ENCODE measurements at places on chromosomes 6 and 20. TPM values are rescaled to one million over a fixed set of nuclear protein-coding genes. Genes with fewer than 3 reads are reported as not detected.

GRCh38 chr20:45917790-45918141 lies 5.8 kb upstream of the PLTP start:
- H3K4me1 ChIP-seq, result peaks cover 7% of the 10 kb centered on the region
- DNase-seq, result no peak
- H3K27ac ChIP-seq, result no peak overlapping the region
- H3K4me3 ChIP-seq, result no peak overlapping the region
- H3K27me3 ChIP-seq, result no peaks in the 10 kb centered on the region

GRCh38 chr20:45036044-45036755 lies 64.7 kb downstream of the KCNS1 start:
- H3K4me3 ChIP-seq, result no peak overlapping the region
- peak; percentile 58 for DNase-seq
- H3K4me1 ChIP-seq, result no peaks in the 10 kb centered on the region
- no peaks in the 10 kb centered on the region for H3K27me3 ChIP-seq
- H3K36me3 ChIP-seq, result no peaks in the 10 kb centered on the region
- H3K27ac ChIP-seq, result no peak overlapping the region

The FOXQ1 gene
- total RNA-seq, result not detected

GRCh38 chr6:83883240-83883639 lies 23.8 kb downstream of the CYB5R4 start:
- H3K36me3 ChIP-seq, result no peaks in the 10 kb centered on the region
- no peak overlapping the region for H3K27ac ChIP-seq
- peaks cover 4% of the 10 kb centered on the region for H3K4me1 ChIP-seq
- DNase-seq, result no peak
- no peak overlapping the region for H3K4me3 ChIP-seq
- H3K27me3 ChIP-seq, result no peaks in the 10 kb centered on the region

DNA sequence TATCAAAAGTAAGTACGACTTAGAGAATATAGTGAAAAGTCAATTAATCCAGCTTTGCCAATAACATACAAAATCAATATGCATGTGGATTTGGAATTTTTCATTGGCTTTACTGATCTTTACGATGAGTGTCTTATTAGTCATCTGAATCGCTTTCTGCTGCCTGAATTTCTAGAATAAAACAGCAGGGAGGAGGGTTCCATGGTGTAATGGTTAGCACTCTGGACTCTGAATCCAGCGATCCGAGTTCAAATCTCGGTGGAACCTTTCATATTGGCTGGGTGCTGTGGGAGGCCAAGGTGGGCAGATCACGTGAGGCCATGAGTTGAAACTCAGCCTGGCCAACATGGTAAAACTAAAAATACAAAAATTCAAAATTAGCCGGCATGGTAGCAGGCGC lies 448.8 kb downstream of the RNF144B start:
- H3K4me1 ChIP-seq, result no peaks in the 10 kb centered on the region
- no peaks in the 10 kb centered on the region for H3K36me3 ChIP-seq
- no peak overlapping the region for H3K4me3 ChIP-seq

GRCh38 chr6:129911732-129912131 lies 50.6 kb upstream of the TMEM244 start:
- H3K27me3 ChIP-seq, result no peaks in the 10 kb centered on the region
- no peaks in the 10 kb centered on the region for H3K36me3 ChIP-seq
- no peaks in the 10 kb centered on the region for H3K4me1 ChIP-seq
- no peak overlapping the region for H3K4me3 ChIP-seq

DNA sequence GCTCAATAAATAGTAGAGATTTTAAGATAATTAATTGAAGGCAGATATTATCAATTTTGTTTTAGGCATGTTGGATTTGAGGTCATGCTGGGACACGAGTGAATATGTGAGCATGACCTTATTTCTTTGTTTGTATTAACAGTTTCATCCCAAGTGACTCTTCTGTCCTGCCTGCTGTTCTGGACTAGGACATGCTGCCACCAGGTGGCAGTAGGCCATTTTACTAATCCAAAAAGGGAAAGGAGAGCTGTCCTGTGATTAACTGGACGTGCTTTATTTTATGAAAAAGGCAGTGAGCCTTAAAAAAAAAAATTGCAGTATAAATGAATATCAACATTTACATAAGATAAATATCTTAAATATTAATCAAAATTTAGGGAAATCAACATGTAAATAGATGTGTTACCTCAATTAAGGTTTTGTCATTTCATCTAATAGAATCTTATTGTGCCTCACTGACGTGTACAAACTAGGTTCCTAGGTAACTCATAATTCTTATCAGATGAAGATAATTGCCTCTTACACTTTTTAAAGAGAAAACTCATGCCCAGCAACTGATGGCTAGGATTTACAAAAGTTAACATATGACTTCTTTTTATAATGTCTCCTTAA lies 49.8 kb downstream of the FRK start:
- no peak overlapping the region for H3K27ac ChIP-seq
- no peaks in the 10 kb centered on the region for H3K27me3 ChIP-seq
- no peaks in the 10 kb centered on the region for H3K36me3 ChIP-seq
- no peaks in the 10 kb centered on the region for H3K4me1 ChIP-seq
- no peak overlapping the region for H3K4me3 ChIP-seq

The PEX3 gene
- 8.9 TPM for total RNA-seq

The SLC17A1 gene
- total RNA-seq, result not detected

- H3K36me3 ChIP-seq, result peaks cover 6% of the 10 kb centered on the region
- H3K27me3 ChIP-seq, result no peaks in the 10 kb centered on the region
- no peak overlapping the region for H3K27ac ChIP-seq
Observed at GRCh38 chr20:62157387-62158087, 14.0 kb downstream of the SS18L1 start.

The PCK1 gene
- 1.6 TPM for total RNA-seq

The TP53TG5 gene
- total RNA-seq, result 0.32 TPM

The FAM209B gene
- total RNA-seq, result not detected

GRCh38 chr20:31578448-31579138 lies 26.5 kb upstream of the ID1 start:
- DNase-seq, result no peak
- no peak overlapping the region for H3K4me3 ChIP-seq
- no peaks in the 10 kb centered on the region for H3K4me1 ChIP-seq
- H3K36me3 ChIP-seq, result no peaks in the 10 kb centered on the region
- no peaks in the 10 kb centered on the region for H3K27me3 ChIP-seq

DNA sequence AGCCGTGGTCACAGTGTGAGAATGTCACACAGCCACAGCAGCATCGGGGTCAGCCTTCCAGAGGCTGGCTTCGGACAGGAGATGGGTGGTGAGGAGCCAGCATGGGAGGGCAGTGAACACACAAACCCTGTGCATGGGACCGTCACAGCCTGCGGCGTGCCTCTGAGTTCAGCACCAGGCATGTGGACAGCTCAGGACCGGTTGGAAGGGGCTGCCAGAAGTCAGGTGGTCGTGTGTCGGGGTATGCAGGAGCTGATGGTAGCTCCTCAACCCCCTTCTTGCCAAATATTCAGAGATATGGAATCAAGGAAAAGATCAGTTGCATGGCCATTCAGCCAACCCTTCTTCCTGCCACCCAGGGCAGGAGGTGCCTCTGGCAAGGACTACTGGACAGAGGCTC lies 28.2 kb downstream of the MYT1 start:
- no peak overlapping the region for H3K27ac ChIP-seq
- DNase-seq, result no peak

GRCh38 chr20:3691306-3691705 lies 9.5 kb upstream of the ADAM33 start:
- H3K4me1 ChIP-seq, result no peaks in the 10 kb centered on the region
- no peak overlapping the region for H3K27ac ChIP-seq
- peaks cover 3% of the 10 kb centered on the region for H3K27me3 ChIP-seq

DNA sequence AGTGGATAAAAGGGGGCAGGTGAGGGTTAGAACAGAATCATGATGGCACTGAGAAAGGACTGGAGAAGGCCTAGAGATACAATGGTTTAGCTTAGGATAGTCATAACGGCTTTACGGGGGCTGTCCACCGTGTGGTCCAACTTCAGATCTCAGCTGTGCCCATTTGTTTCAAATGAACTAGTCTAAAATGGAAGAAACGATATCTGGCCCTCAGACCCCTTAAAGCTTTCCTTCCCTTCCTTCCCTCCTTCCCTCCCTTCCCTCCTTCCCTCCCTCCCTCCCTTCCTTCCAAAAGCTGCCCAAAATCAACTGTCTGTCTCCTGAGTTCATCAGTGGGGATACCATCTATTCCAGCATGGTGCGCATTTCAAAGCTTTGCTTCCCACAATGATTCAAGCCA lies 27.9 kb downstream of the TRAM2 start:
- H3K4me1 ChIP-seq, result peaks cover 15% of the 10 kb centered on the region
- H3K27ac ChIP-seq, result no peak overlapping the region
- H3K27me3 ChIP-seq, result no peaks in the 10 kb centered on the region
- no peaks in the 10 kb centered on the region for H3K36me3 ChIP-seq

GRCh38 chr6:142845624-142846458 lies 99.1 kb downstream of the HIVEP2 start:
- H3K4me3 ChIP-seq, result no peak overlapping the region
- DNase-seq, result peak; percentile 94
- H3K4me1 ChIP-seq, result peaks cover 37% of the 10 kb centered on the region
- no peaks in the 10 kb centered on the region for H3K36me3 ChIP-seq
- H3K27me3 ChIP-seq, result no peaks in the 10 kb centered on the region

DNA sequence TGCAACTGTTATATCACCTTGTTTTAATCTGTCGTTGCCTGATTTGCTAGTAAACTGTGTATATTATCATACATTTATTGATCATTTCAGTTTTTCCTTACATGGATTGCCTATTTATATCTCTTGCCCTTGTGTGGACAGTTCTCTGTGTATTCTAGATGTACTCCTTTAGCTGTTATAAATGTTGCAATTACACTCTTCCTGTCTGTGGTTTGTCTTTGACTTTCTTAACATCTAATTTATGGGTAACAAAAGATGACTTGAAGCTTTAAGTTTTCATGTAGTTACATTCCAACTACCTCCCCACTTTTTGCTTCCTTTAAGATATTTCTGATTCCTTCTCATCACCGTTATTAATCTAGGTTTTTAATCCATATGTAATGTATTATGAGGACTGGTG lies 22.6 kb downstream of the PLCB1 start:
- peaks cover 9% of the 10 kb centered on the region for H3K4me1 ChIP-seq
- no peak for DNase-seq
- H3K4me3 ChIP-seq, result no peak overlapping the region
- no peaks in the 10 kb centered on the region for H3K27me3 ChIP-seq

GRCh38 chr20:37808233-37809070 lies 94.5 kb upstream of the VSTM2L start:
- H3K27me3 ChIP-seq, result no peaks in the 10 kb centered on the region
- DNase-seq, result no peak
- H3K4me3 ChIP-seq, result no peak overlapping the region
- no peak overlapping the region for H3K27ac ChIP-seq
- no peaks in the 10 kb centered on the region for H3K36me3 ChIP-seq

GRCh38 chr20:48615871-48616270 lies 211.9 kb downstream of the PREX1 start:
- H3K4me1 ChIP-seq, result no peaks in the 10 kb centered on the region
- H3K4me3 ChIP-seq, result no peak overlapping the region
- DNase-seq, result no peak
- no peaks in the 10 kb centered on the region for H3K27me3 ChIP-seq

DNA sequence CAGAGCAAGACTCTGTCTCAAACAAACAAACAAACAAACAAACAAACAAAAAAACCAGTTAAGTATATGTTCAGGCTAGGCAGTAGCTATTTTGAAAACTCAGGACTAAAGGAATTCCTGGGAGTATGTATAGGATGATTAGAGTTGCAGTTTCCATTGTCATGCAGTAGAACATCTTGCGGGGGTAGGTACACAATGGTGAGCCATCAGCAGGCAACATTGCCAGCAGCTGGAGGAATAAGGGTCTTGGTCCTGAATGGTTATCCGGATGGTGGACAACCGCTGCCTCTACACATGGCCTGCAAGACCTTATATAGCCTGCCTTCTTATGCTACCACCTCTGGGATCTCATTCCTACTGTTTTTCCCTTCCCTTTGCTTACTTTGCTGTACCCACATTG lies 297.5 kb downstream of the SOX4 start:
- H3K36me3 ChIP-seq, result no peaks in the 10 kb centered on the region
- H3K4me1 ChIP-seq, result peaks cover 10% of the 10 kb centered on the region
- no peaks in the 10 kb centered on the region for H3K27me3 ChIP-seq
- H3K4me3 ChIP-seq, result no peak overlapping the region
- H3K27ac ChIP-seq, result no peak overlapping the region

The ACOT13 gene
- total RNA-seq, result 29.0 TPM

DNA sequence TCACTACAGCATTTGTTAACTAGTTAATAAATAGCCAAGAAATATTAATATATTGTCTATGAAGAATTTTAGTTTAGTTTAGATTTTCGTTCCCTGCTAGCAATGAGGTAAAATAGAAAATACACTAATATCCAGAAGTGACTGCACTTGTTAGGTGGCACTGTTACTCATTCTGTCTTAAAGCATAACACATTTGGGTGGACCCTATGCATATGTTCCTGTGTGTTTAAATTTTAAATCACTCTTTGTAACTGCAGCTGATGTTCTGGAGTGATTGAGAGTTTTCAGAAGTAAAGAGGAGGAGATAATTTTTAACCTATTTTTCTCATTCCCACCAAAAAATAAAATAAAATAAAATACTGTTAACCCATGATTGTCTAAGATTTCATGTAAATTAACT lies 73.9 kb upstream of the SOX4 start:
- H3K36me3 ChIP-seq, result no peaks in the 10 kb centered on the region
- no peak overlapping the region for H3K4me3 ChIP-seq
- H3K4me1 ChIP-seq, result no peaks in the 10 kb centered on the region
- DNase-seq, result no peak
- H3K27me3 ChIP-seq, result no peaks in the 10 kb centered on the region

The MYMX gene
- total RNA-seq, result 0.21 TPM

GRCh38 chr6:65091561-65091960 lies 615.5 kb downstream of the EYS start:
- no peak for DNase-seq
- H3K4me3 ChIP-seq, result no peak overlapping the region
- H3K27me3 ChIP-seq, result no peaks in the 10 kb centered on the region
- H3K27ac ChIP-seq, result no peak overlapping the region
- no peaks in the 10 kb centered on the region for H3K4me1 ChIP-seq
- no peaks in the 10 kb centered on the region for H3K36me3 ChIP-seq

- peaks cover 10% of the 10 kb centered on the region for H3K4me1 ChIP-seq
- no peak for DNase-seq
- no peak overlapping the region for H3K27ac ChIP-seq
- no peak overlapping the region for H3K4me3 ChIP-seq
- H3K27me3 ChIP-seq, result peaks cover 100% of the 10 kb centered on the region
Observed at GRCh38 chr20:9510911-9511310, 3.5 kb upstream of the LAMP5 start.

GRCh38 chr20:44422083-44422482 lies 53.6 kb upstream of the TTPAL start:
- no peaks in the 10 kb centered on the region for H3K4me1 ChIP-seq
- no peak overlapping the region for H3K27ac ChIP-seq
- no peaks in the 10 kb centered on the region for H3K36me3 ChIP-seq
- no peak overlapping the region for H3K4me3 ChIP-seq
